ENCODE measurements at places on chromosomes 4 and X. TPM values are rescaled to one million over a fixed set of nuclear protein-coding genes. Genes with fewer than 3 reads are reported as not detected.

GRCh38 chr4:8685831-8686230 lies 93.3 kb downstream of the CPZ start:
- no peak overlapping the region for H3K4me3 ChIP-seq
- peaks cover 3% of the 10 kb centered on the region for H3K27me3 ChIP-seq

DNA sequence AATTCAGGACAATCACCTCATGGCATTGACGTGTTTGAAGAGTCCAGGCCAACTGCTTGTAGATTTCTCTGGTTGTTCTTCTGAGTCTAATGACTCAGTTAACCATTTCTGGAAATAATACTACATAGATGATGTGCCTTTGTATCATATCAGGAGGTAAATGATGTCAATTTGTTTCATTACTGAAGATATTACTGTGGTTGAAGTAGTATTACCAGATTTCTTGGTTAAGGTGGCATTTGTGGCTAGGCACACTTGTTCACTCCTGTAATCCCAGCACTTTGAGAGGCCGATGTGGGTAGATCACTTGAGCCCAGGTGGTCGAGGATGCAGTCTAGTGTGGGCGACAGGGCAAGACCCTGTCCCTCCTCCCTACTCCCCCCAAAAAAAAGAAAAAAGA lies 15.7 kb downstream of the RPL9 start:
- peaks cover 1% of the 10 kb centered on the region for H3K36me3 ChIP-seq
- peaks cover 4% of the 10 kb centered on the region for H3K4me1 ChIP-seq
- no peak for DNase-seq
- H3K27me3 ChIP-seq, result peaks cover under 1% of the 10 kb centered on the region
- H3K4me3 ChIP-seq, result no peak overlapping the region
- H3K27ac ChIP-seq, result no peak overlapping the region

- peaks cover 20% of the 10 kb centered on the region for H3K4me1 ChIP-seq
- peak overlapping the region; percentile 72 for H3K27ac ChIP-seq
- H3K36me3 ChIP-seq, result no peaks in the 10 kb centered on the region
- H3K27me3 ChIP-seq, result peaks cover 2% of the 10 kb centered on the region
Measured at GRCh38 chrX:53440621-53441517, 6.7 kb upstream of the HSD17B10 start.

GRCh38 chr4:102008711-102009110 lies 218.2 kb downstream of the BANK1 start:
- H3K4me3 ChIP-seq, result no peak overlapping the region
- no peaks in the 10 kb centered on the region for H3K36me3 ChIP-seq
- H3K4me1 ChIP-seq, result no peaks in the 10 kb centered on the region
- peaks cover 9% of the 10 kb centered on the region for H3K27me3 ChIP-seq

GRCh38 chr4:139558235-139559088 lies 2.4 kb upstream of the SETD7 start:
- DNase-seq, result no peak
- peak overlapping the region; percentile 10 for H3K27ac ChIP-seq
- H3K36me3 ChIP-seq, result no peaks in the 10 kb centered on the region
- H3K27me3 ChIP-seq, result peaks cover 13% of the 10 kb centered on the region
- peaks cover 44% of the 10 kb centered on the region for H3K4me1 ChIP-seq

DNA sequence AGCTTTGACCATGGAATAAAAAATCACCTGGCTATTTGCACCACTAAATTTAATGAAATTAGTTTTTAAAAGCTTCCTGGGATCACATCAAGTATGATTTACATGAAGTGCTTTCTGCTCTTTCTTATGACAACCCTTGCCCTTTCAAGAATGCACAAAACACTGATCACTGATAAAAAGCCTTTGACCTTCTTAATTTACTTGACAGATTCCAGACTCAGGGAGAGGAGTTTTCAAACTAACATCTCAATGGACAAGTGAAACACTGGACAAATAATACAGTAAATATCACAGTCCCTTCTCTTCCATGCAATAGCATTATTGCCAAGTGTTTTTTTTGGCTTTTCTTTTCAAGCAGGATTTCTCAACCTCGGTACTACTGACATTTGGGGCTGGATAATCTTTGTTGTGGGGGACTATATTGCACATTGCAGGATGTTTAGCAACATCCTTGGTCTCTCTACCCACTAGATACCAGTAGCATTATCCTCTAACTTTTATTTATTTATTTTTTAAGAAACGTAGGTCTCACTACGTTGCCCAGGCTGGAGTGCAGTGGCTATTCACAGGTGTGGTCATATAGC lies 86.3 kb downstream of the ZNF827 start:
- H3K4me1 ChIP-seq, result peaks cover 8% of the 10 kb centered on the region
- H3K36me3 ChIP-seq, result peaks cover 14% of the 10 kb centered on the region
- H3K27me3 ChIP-seq, result no peaks in the 10 kb centered on the region
- no peak overlapping the region for H3K27ac ChIP-seq

GRCh38 chrX:66019974-66020373 lies 19.9 kb downstream of the VSIG4 start:
- no peak for DNase-seq
- H3K36me3 ChIP-seq, result peaks cover 26% of the 10 kb centered on the region
- H3K27ac ChIP-seq, result no peak overlapping the region
- H3K4me3 ChIP-seq, result no peak overlapping the region
- H3K27me3 ChIP-seq, result no peaks in the 10 kb centered on the region

DNA sequence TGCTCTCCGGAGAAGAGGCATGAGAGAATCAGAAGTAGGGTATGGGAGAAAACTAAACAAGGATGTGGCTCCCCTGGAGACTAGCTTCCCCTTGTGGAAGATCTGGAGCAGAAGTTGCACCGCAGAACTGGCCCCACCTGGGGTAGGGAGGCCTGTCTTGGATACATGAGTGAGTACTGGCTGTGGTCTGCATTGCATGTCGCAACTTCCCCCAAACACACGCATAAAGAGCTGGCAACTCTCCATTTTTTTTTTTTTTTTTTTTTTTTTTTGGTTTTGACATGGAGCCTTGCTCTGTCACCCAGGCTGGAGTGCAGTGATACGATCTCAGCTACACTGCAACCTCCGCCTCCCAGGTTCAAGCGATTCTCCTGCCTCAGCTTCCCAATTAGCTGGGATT lies 119.9 kb downstream of the EGF start:
- H3K27ac ChIP-seq, result no peak overlapping the region
- H3K36me3 ChIP-seq, result peaks cover 2% of the 10 kb centered on the region
- DNase-seq, result no peak
- H3K4me3 ChIP-seq, result no peak overlapping the region
- H3K27me3 ChIP-seq, result peaks cover 23% of the 10 kb centered on the region

- no peaks in the 10 kb centered on the region for H3K27me3 ChIP-seq
- no peak overlapping the region for H3K27ac ChIP-seq
- no peak overlapping the region for H3K4me3 ChIP-seq
- H3K36me3 ChIP-seq, result no peaks in the 10 kb centered on the region
- DNase-seq, result no peak
- no peaks in the 10 kb centered on the region for H3K4me1 ChIP-seq
Measured at GRCh38 chr4:92551616-92552015, 247.8 kb downstream of the GRID2 start.

- no peak overlapping the region for H3K4me3 ChIP-seq
- no peaks in the 10 kb centered on the region for H3K36me3 ChIP-seq
- no peak overlapping the region for H3K27ac ChIP-seq
- no peaks in the 10 kb centered on the region for H3K27me3 ChIP-seq
- H3K4me1 ChIP-seq, result peaks cover 20% of the 10 kb centered on the region
Measured at GRCh38 chrX:100999451-100999850, 29.9 kb downstream of the ARL13A start.

- H3K27ac ChIP-seq, result no peak overlapping the region
- H3K4me3 ChIP-seq, result no peak overlapping the region
- H3K36me3 ChIP-seq, result no peaks in the 10 kb centered on the region
- DNase-seq, result no peak
- no peaks in the 10 kb centered on the region for H3K27me3 ChIP-seq
Measured at GRCh38 chrX:27968352-27968751, 12.9 kb downstream of the DCAF8L1 start.

GRCh38 chr4:27684610-27685011 lies 824.0 kb downstream of the STIM2 start:
- no peaks in the 10 kb centered on the region for H3K36me3 ChIP-seq
- no peak overlapping the region for H3K27ac ChIP-seq
- H3K4me1 ChIP-seq, result no peaks in the 10 kb centered on the region
- H3K27me3 ChIP-seq, result no peaks in the 10 kb centered on the region

DNA sequence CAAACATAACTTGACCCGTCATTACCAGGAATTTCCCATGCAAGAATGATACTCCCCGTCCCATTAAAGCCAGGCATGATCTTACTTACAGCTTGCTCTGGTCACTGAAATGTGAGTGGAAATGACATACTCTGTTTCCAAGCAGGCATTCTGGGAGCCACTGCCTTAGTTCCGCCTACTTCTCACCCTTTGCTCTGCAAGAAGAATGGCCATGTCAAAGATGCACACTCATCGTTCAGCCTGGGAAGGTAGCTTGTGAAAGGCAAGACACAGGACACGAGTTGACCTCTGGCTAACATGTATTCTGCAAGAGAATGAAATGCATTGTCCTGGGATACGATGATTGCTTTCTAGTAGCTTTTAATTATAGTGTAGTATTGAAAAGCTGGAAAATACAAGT lies 1144.4 kb downstream of the NLGN4X start:
- H3K27ac ChIP-seq, result no peak overlapping the region
- DNase-seq, result no peak
- H3K4me3 ChIP-seq, result no peak overlapping the region
- H3K4me1 ChIP-seq, result no peaks in the 10 kb centered on the region

DNA sequence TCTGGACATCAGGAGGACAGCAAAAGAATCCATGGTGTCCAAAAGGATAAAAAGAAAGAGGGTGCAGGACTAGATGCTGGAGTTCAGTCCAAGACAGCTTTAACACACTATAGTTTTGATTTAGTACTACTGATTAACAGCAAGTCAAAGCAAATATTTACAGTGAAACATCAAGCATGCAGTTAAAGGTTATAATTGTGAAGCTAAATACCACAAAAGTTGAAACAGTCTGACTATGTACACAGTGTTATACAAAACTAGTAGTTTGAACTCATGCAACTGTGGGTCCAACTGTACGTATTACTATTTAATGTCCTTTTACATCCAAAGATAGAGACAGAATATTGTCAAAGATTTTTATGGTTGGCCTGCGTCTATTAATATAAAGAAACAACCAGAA lies 57.6 kb downstream of the CHIC2 start:
- no peak for DNase-seq
- H3K4me3 ChIP-seq, result no peak overlapping the region
- H3K27me3 ChIP-seq, result no peaks in the 10 kb centered on the region

DNA sequence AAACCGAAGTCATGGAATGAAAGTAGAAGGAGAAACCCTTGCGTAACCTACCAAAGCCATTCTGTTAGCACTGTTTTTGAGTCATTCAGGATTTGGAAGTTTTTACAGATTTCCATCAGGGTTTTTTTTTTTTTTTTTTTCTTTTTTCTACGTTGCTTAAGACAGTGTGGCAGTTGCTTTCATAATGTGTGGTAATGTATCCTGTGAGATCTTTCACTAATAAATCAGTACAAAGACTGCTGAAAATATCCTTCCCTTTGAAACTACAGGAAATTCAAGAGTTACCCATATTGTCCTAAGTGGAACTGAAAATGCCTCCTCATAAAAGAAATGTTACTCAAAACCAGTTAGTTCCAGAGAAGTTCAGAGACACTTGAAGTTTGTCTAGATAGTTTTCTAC lies 137.8 kb downstream of the RAPGEF2 start:
- H3K27me3 ChIP-seq, result no peaks in the 10 kb centered on the region
- no peak overlapping the region for H3K4me3 ChIP-seq
- no peak for DNase-seq
- no peaks in the 10 kb centered on the region for H3K36me3 ChIP-seq
- peaks cover 18% of the 10 kb centered on the region for H3K4me1 ChIP-seq
- no peak overlapping the region for H3K27ac ChIP-seq

DNA sequence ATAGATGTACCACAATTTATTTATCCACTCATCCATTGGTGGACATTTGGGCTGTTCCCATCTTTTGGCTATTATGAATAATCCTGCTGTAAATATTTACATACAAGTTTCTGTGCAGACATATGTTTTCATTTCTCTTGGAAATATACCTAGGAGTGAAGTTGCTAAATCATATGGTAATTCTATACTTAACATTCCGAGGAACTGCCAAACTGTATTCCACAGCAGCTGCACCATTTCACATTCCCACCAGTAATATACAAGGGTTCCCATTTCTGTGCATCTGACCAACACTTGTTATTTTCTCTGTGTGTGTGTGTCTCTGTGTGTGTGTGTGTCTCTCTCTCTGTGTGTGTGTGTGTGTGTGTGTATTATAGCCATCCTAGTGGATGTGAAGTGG lies 15.4 kb upstream of the DOCK11 start:
- no peak for DNase-seq
- H3K27me3 ChIP-seq, result no peaks in the 10 kb centered on the region
- H3K4me1 ChIP-seq, result no peaks in the 10 kb centered on the region
- no peak overlapping the region for H3K4me3 ChIP-seq

GRCh38 chrX:143633461-143634308 lies 2.2 kb downstream of the SLITRK4 start:
- DNase-seq, result no peak
- H3K4me1 ChIP-seq, result peaks cover 5% of the 10 kb centered on the region
- no peak overlapping the region for H3K27ac ChIP-seq
- peaks cover 2% of the 10 kb centered on the region for H3K36me3 ChIP-seq
- peaks cover 8% of the 10 kb centered on the region for H3K27me3 ChIP-seq
- H3K4me3 ChIP-seq, result no peak overlapping the region

GRCh38 chrX:46381630-46382029 lies 163.6 kb downstream of the ZNF674 start:
- H3K4me3 ChIP-seq, result no peak overlapping the region
- H3K36me3 ChIP-seq, result no peaks in the 10 kb centered on the region
- H3K4me1 ChIP-seq, result no peaks in the 10 kb centered on the region
- peaks cover 3% of the 10 kb centered on the region for H3K27me3 ChIP-seq
- H3K27ac ChIP-seq, result no peak overlapping the region
- DNase-seq, result peak; percentile 0

DNA sequence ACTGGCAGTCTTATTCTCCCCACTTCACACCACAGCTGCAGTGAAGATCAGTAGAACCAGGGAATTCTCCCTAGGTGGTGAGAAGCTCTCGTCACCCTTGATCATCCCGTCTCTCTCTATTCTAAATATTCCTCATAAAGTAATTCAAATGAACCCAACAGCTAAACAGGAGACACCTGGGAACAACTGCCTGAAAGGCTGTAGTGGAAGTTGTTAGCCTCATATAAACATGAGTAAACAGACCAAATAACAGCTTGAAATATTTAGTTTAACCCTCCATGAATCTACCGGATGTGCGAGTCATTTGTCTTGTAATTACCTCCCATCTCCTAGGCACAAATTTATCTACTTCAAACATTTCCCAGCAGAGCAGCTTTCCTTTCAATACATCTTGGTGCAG lies 30.4 kb upstream of the APELA start:
- no peak for DNase-seq
- H3K36me3 ChIP-seq, result no peaks in the 10 kb centered on the region
- no peaks in the 10 kb centered on the region for H3K4me1 ChIP-seq
- H3K27ac ChIP-seq, result no peak overlapping the region

- peaks cover 24% of the 10 kb centered on the region for H3K4me1 ChIP-seq
- H3K27ac ChIP-seq, result no peak overlapping the region
- no peaks in the 10 kb centered on the region for H3K36me3 ChIP-seq
Measured at GRCh38 chr4:87033902-87034301, 99.1 kb downstream of the AFF1 start.

The SLC34A2 gene
- not detected for total RNA-seq

The BMX gene
- total RNA-seq, result not detected

The F9 gene
- total RNA-seq, result not detected

The CXCL11 gene
- not detected for total RNA-seq

The CLGN gene
- total RNA-seq, result not detected

The HTN3 gene
- total RNA-seq, result not detected

The SSX3 gene
- total RNA-seq, result not detected

The DAPP1 gene
- total RNA-seq, result 38.8 TPM

The CSTF2 gene
- 72.1 TPM for total RNA-seq

Data from activated T-helper 1 cell treated with anti-CD3 and anti-CD28 coated beads, Interleukin-12 subunit alpha, Interleukin-12 subunit beta, Interleukin-2, Interleukin-4 antibody, amounts not matched to agents 30 ng/mL and 10 ng/mL and 1 ng/mL, durations not matched to agents 14 hours and 24 hours and 36 hours (primary cell).